ENCODE measurements at places on chromosomes 4 and X.

DNA sequence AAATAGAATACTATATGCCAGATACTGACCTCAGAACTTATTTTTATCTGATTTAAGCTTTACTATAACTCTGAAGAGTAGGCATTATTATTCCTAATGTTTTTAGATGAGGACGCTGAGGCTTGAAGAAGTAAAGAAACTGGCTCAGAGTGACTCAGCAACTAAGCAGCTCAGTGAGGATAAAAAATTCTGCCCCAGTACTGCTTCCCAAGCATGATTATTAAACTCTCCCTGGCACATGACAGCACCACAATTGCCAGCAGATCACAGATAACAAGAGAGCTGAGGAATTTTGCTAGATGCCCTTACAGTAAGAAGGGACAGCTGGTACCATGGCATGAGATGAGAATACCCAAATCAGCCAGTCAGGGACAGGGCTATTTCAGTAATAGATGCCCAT lies 219.4 kb downstream of the NKX6-1 start:
- no peak for DNase-seq

GRCh38 chr4:101973361-101973760 lies 182.8 kb downstream of the BANK1 start:
- no peak for DNase-seq

GRCh38 chr4:188665491-188666457 lies 526.5 kb downstream of the TRIML1 start:
- DNase-seq, result no peak

DNA sequence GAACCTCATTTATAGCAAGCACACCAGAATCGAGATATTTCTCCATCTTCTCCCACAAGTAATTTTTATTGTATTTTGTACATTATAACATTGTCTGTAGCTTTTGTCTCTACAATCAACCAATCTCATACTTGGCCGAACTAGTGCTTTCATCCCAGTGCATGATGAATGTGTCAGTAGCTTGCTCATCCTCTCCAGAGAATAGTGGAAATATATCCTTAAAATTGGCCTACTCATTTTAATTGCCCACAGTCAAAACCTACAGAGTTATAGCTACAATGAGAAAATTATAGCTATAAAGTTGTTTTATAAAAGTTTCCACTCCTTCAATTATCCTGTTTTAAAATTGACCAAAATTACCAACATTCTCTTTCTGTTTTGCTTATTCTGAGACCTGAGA lies 103.8 kb downstream of the MAPK10 start:
- DNase-seq, result no peak

DNA sequence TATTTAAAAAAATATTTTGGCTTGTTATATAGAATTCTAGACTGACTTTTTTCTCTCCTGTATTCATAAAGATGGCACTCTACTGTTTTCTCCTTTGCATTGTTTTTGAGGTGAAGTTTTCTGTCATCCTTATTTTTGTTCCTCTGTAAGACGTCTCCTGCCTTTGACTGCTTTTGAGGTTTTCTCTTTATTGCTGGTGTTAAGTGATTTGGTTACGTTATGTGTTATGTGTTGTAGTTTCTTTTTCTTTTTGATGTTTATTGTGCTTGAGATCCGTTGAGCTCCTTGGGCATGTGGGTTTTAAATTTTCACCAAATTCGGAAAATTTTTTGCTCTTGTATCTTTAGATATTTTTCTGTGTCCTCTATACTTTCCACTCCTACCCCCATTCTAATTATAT lies 50.0 kb downstream of the KDM6A start:
- DNase-seq, result no peak

DNA sequence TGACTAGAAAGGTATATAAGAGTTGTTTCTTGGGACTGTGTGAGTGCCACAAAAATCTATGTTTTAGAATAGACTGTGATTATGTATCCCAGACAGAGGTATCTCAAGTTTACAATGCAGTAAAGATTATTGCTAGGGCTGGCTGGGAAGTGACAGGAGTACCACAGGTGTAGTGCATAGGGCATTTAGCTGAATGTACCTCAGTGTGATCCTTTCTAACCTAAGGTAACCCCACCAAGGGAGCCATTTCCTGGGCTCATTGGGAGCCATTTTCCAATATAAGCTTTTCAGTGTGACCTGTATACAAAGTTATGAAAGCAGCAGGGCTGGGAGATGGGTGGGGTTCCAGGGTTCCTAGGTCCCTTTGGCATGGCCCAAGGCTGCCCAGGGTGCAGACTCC lies 6.1 kb upstream of the LEF1 start:
- no peak for DNase-seq

GRCh38 chrX:69076088-69076487 lies 89.2 kb downstream of the PJA1 start:
- DNase-seq, result no peak
